NCI-H2081 (cell line): ENCODE measurements at places on chromosomes 6 and 20.

GRCh38 chr20:58880994-58881752 is 28.7 kb downstream of the GNAS start:
- DNase-seq: no peak

- no peak for DNase-seq
These were observed 231.6 kb downstream of the SYNDIG1 start for GRCh38 chr20:24701027-24701426.

DNA sequence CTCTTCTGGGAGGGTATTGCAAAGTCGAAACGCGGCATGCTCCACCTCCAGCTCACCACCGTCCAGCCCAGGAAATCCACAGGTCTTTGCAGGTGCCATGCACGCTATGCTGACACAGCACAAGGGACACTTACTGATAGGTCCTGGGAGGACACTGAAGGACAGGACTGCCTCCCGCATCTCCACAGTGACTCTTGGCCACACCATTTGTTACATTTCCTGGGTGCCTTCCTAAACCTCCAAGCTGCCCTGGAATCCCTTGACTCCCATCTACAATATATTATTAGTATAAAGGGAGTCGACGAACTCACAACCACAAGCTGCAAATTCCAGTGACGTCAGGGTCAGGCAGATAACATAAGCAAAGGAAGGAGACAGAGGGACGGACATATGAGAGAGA is 106.9 kb downstream of the JPH2 start:
- no peak for DNase-seq

- no peak for DNase-seq
These were observed 52.6 kb downstream of the TCP11 start for GRCh38 chr6:35088281-35089215.

DNA sequence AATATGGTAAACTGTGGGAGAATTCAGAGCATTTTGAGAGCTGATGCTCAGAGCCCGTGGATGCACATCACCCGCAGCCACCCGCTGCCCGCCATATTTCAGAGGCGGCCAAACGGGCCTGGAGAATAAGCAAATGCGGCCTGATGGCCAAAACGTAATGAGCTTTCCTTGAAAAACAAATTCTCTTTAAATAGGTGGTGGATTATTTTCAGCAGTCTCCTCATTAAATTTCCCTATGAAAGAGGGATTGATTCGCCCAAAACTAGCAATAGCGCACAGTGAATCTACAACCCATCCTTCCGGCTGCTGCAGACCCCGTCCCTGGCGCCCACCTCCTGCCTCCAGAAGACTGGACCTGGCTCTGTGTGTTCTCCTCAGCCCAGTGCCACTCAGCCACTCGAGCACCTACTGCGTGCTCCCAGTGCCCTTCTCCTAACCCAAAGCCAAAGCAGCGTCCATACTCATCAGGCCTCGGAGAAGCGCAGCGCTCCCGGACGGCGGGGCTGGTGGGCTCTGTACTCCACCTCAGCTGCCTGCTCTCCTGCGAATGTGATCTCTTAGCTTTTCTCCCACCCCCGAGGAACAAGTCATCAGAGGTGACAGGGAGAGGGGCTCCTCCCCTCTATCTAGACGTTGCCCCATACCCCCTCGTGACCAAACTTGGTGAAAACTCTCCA is 224.8 kb downstream of the TAF4 start:
- no peak for DNase-seq

DNA sequence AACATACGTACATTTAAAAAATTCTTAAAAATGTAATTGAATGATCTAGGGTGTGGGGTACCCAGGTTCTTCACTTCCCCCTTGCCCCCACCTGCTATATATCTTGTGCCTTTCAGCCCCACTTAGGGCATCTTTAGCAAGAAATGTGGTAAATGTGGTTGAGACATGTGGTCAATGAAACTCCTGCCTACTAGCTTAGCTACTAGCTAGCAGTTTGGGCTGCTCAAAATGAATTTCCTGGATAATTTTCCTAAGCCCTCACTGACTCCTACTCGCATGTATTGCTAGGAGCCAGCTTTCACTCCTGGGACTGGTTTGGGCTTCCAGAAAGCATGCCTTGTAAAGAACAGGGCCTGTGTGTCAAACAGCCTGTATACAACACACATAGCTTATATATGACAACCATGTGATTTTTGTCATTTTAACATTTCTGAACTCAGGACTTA is 257.3 kb downstream of the ATXN1 start:
- no peak for DNase-seq
